Kasumi-1 (cell line): ENCODE measurements at places on chromosomes 12 and 14.

- no peak for DNase-seq
These were observed 32.4 kb downstream of the STXBP6 start for GRCh38 chr14:25017562-25017961.

- DNase-seq = no peak
These were observed 26.9 kb downstream of the GCN1 start for GRCh38 chr12:120167529-120168095.

GRCh38 chr14:50677527-50678063, 9.5 kb upstream of the SAV1 start:
- peak; percentile 78 for DNase-seq

DNA sequence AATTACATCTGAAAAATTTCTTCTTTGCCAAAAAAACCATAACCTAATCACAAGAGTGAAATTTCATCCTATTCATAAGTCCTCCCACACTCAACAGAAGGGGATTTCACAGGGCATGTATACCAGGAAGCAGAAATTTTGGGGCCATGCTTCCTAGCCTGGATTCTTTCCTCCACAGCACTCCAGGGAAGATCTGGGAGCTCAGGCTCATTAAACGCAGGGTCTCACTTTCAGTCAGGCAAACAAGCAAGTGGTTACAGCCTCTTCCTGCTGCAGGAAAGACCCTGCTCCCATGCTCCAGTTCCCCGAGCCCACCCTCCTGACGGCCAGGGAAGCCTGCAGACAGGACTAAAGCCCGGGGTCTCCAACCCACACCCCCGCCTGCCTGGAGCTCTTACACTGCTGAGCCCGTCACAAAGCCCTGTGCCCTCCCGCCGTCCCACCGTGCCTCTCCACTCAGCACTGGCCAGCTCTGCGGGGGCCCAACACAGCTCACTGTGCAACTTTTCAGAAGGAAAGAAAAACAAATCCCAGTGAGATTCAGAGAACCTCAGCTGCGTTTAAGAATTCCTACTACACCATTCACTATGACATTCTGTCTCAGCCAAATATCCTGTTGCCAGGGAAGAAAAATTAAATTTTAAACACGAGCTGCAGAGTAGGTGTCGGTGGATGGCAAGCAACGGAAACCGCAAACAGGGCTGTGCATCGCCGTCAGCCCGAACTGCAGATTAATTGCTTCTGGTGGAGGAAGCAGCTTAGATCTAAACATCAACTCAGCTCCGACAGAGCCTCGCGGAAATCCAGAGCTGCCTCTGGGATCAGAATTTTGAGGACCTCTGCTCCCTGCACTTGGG, 106.7 kb upstream of the SFSWAP start:
- DNase-seq = peak; percentile 95

DNA sequence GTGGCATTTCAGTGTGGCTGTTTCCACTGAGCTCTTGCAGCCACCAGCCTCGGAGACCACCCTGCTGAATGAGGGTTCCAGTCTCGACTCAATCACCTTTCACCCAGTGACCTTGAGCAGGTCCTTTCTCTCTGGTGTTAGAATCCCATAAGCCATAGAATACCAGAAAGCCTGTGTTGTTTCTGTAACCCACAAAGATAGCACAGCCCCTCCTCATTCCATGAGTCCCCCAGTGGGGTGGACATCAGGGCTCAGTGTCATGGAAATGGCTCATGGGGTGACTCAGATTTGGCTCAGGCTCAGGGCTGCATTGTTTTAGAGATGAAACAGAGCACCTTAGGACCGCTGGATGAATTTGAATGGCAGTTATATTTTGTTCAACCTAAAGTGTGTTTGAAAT, 171.5 kb downstream of the PTPN11 start:
- no peak for DNase-seq

DNA sequence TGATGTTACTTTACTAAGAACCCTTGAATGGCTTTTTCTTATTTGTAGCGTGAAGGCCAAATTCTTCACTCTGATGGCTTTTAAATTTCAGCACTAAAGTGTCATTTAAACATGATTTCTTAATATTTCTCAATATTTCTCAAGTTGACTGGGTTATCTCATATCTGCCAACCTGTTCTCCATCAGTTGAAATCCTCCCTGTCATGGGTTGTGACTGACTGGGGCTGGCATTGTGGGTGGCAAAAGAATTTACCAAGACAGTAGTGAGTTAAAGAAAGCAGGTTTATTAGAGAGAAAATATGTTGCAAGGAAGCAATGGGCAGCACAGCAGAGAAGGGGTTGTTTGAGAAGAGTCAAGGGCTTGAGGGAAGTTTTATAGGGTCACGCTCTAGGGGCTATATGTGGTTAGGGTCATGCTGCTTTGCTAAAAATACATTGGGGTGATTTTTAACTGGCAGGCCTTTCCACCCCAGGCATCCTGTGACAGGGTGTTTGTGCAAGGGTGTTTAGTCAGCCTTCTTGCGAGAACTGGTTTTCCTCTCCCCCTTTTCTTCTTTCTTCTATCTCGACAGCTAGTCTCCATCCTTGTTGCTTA, 232.8 kb upstream of the SEL1L start:
- DNase-seq = no peak

GRCh38 chr14:77421201-77421600, 2.1 kb downstream of the NOXRED1 start:
- DNase-seq = no peak

DNA sequence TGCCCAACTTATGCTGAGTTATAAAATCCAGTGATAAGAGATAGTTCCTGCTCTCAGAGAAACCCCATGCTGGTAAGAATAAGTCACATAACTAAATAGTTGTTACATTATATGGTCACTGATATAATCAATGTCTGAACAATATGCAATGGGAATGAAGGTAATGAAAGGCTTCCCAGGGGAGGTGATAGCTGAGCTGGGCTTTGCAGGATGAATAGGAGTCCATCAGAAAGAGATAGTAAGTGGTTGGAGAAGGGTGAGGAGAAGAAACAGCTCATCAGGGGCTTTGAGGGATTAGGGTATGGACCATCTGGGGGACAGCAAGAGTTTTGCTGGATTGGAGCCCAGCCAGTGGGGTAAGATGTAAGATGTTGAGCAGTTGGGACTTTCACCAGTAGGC, 266.7 kb upstream of the CRY1 start:
- no peak for DNase-seq

DNA sequence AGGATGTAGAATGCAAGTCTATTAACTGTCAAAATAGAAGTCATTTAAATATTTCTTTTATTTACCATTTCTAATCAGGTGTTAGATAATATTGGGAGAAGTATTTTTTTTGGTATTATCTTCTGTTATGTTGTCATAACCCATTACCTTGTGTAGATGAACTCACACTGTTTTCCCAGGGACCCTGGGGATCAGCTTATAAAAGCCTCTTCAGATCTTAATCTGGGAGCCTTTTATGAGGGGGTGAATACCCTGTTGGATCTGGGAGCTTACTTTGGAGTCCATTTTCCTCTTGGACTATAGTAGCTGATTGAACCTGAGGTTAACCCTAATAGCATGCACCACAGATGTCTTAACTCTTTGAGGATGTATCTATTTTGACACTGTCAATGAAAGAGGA, 176.3 kb upstream of the ATP2B1 start:
- no peak for DNase-seq

DNA sequence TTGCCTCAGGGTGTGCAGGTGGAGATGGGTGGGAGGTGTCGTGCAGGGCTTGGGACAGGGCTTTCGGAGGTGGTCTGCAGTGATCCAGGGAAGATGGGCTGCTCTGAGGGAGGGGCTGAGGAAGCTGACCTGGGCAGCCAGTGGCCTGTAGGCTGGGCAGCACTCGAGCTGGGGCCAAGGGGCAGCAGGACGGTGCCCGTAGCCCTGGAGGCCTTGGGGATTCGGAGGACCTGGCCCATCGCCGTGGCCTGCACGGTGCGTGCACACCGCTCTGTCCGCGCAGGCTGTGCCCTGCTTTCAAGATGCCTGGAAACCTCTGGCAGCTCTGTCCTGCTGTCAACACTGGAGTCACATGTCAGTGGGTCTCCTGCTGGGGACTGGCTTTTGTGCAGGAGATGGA, 9.1 kb downstream of the PACS2 start:
- no peak for DNase-seq

GRCh38 chr12:49174218-49174617, 14.7 kb downstream of the TUBA1A start:
- no peak for DNase-seq

DNA sequence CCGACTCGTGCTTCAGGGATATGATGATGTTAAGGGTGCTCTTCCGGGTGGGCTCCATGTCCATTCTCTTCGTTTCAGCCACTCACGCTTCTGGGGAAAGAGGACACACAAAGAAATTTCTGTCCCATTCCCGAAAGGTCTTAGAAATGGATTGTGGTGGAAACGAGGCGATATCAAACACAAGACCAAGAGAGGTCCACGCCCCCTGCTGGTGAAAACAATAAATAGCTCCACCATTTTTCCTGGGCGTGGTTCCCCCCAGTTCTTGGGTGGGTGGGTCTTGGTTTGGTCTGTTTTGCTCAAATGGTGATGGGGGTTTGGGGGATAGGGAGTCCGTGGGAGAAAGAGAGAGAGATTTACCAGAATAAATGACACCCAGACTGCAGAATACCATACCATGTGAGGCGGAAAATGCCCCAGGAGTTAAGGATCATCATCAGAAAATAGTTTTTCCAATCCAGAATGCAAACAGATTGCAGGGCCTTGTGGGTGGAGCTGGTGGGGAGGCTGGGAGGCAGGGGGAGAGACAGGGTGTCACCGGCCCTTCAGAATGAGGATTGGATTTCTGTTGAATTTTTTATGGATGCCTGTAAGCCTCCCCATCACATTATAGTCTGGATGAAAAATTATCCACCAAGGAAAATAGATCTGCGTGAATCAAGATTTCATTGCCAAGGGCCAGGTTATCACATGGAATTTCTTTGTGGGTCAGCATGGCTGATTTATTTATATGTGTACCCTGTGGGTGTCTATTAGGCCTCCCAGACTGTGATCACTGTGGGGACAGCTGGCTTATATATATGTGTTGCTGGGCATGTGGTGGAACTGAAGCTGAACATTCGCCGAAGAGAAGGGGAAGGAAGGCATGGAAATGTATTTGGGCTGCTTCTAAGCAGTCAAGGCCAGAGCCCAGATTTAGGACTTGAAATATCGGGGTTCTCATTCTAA, 55.8 kb downstream of the SRRM4 start:
- peak; percentile 9 for DNase-seq

DNA sequence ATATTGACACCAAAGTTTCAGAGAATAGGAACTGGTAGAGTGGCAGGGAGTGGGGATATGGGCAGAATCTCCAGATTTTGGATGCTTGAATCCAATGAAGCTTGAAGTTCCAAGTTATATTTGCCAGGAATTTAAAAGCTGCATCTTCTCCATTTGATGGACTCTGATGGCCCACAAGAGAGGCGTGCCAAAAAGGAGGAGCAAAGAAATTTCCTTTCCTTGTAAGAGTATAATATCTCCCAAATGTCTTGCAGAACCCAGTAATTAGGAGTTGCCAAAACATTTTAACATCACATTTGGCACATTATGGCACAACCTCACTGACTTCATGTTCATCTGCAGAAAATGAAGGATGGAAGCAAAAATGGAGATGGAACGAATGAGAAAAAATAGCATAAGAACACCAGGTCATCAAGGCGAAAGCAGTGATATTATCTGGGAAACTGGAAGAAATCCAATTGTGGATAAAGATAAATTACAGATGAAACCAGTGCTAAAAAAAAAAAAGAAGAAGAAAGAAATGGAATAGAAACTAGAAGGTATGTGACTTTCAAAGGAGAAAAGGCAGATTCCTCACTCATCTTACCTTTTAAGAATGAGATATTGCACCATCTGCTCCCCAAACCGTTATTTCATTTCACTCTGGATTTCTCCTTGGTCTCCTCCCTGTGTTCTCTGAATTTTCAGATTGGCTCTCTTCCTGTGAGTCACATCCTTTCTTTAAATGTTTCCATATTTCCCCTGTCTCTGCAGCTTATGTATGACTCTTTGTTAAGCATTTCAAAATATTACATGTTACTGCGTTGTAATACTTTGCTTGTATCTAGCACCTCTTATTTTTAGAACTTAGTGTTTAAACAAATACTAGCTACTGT, 13.5 kb upstream of the FLRT2 start:
- DNase-seq = peak; percentile 71

DNA sequence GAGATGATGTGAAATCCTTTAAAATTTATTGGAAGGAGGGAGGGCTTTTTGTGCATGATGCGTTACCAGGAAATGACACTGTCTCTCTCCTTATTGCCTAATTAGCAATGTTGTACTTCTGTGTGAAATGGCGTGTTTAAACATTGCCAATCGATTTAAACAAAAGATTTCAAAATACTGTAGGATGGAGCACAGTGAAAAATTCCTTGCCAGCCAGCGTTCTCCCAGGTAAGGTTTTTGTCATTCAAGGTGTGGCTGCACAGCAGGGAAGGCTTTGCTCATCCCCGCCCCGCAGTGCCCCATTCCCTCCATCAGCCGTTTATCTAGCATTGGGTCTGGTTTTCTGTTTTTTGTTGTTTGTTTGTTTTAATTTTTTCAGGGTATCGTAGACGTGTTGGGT, 137.3 kb downstream of the CACNA1C start:
- no peak for DNase-seq

GRCh38 chr14:90519262-90519920, 122.6 kb downstream of the CALM1 start:
- DNase-seq = no peak

GRCh38 chr12:1217191-1217949, 226.3 kb downstream of the ERC1 start:
- DNase-seq = no peak

DNA sequence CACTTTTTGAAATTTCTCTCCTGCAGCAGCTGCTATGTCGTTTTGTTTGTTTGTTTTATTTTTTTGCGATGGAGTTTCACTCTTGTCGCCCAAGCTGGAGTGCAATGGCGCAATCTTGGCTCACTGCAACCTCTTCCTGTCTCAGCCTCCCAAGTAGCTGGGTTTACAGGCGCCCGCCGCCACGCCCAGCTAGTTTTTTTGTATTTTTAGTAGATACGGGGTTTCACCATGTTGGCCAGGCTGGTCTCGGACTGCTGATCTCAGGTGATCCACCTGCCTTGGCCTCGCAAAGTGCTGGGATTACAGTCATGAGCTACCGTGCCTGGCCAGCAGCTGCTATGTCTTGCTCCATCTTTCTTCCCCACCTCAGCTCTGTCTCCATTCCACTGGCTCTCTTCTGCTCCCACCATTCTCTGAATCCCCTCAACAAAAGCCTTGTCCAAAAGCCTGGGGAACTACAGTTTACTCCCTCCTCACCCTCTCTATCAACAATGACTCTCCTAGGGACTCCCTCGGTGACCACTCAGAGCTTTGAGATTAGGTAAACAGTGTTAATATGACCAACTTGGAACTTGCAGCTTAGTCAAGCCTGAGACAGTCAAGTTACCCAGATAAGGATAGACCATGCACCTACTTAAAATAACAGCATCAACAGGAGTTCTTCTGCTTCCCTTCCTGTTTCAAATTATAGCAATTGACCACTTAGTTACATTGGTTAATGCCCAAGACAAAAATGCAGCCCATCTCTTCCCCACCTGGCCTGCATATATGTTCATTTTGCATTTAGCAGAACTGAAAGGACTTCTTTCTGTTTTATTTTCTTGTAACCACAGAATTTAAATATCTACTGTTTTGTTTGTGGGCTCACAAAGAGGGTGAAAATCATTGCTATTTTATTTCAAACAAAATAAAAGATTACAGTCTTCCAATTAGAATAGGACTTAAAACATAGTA, 189.0 kb upstream of the AMIGO2 start:
- no peak for DNase-seq
